Liver (tissue), 10 donors: ENCODE measurements at places on chromosomes 5 and 9.

- DNase-seq, result no peak
- no peak overlapping the region for H3K27ac ChIP-seq
- H3K4me3 ChIP-seq, result no peak overlapping the region
- H3K27me3 ChIP-seq, result no peaks in the 10 kb centered on the region
- no peaks in the 10 kb centered on the region for H3K4me1 ChIP-seq
- H3K36me3 ChIP-seq, result no peaks in the 10 kb centered on the region
These were observed 10.1 kb upstream of the LRRC14B start for GRCh38 chr5:181160-181559.

GRCh38 chr5:179895861-179896260 lies 11.8 kb downstream of the TBC1D9B start:
- no peak overlapping the region for H3K4me3 ChIP-seq
- DNase-seq, result no peak
- H3K4me1 ChIP-seq, result no peaks in the 10 kb centered on the region

GRCh38 chr9:36282275-36282674 lies 24.0 kb upstream of the GNE start:
- no peak overlapping the region for H3K27ac ChIP-seq
- H3K4me3 ChIP-seq, result no peak overlapping the region
- no peak for DNase-seq
- no peaks in the 10 kb centered on the region for H3K36me3 ChIP-seq
- H3K4me1 ChIP-seq, result no peaks in the 10 kb centered on the region

DNA sequence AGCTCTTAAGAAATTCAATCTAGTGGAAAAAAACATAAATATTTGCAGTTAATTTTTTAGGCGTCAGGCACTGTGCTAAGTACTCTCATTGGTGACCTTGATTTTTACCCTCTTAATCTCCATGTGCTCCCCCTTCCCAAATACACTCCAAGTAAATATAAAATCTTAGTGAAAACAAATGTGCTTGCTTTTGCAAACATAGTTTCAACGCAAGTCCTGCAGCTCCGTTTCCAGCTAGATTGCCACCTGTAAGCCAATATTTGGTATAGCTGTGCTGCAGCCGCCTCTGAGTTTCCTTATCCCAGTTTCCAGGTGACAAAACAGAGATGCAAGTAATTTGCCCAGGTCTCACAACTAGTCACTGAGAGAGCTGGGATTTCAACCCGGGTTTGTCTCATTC lies 1.9 kb upstream of the MTMR12 start:
- no peaks in the 10 kb centered on the region for H3K36me3 ChIP-seq
- peaks cover 18% of the 10 kb centered on the region for H3K4me1 ChIP-seq

DNA sequence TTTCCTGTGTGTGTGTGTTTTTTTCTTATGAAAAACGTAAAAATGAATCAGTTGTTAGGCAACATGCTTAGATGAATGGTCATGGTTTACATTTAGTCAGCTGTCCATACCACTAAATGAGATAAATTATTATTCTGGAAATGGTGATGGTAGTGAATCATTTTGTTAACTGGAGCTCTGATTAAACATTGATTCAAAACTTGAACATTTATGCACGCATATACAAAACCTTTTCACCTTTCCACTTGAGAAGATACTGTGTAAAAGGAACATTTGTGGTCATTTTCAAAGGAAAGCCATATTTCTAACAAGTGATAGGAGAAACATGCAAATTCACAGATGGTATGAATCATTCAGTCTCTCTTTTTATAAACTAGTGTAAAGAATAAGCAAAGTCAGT lies 162.0 kb downstream of the SLC25A46 start:
- no peak overlapping the region for H3K4me3 ChIP-seq
- H3K36me3 ChIP-seq, result no peaks in the 10 kb centered on the region

- no peak overlapping the region for H3K27ac ChIP-seq
- no peaks in the 10 kb centered on the region for H3K27me3 ChIP-seq
- H3K4me3 ChIP-seq, result no peak overlapping the region
- H3K36me3 ChIP-seq, result no peaks in the 10 kb centered on the region
These were observed 2.4 kb downstream of the MAP1B start for GRCh38 chr5:72109625-72110024.

GRCh38 chr5:180810959-180811622 lies 8.5 kb upstream of the MGAT1 start:
- H3K36me3 ChIP-seq, result no peaks in the 10 kb centered on the region
- H3K4me1 ChIP-seq, result peaks cover 32% of the 10 kb centered on the region
- no peaks in the 10 kb centered on the region for H3K27me3 ChIP-seq
- H3K27ac ChIP-seq, result peak overlapping the region; percentile 93
- H3K4me3 ChIP-seq, result peak overlapping the region; percentile 57

DNA sequence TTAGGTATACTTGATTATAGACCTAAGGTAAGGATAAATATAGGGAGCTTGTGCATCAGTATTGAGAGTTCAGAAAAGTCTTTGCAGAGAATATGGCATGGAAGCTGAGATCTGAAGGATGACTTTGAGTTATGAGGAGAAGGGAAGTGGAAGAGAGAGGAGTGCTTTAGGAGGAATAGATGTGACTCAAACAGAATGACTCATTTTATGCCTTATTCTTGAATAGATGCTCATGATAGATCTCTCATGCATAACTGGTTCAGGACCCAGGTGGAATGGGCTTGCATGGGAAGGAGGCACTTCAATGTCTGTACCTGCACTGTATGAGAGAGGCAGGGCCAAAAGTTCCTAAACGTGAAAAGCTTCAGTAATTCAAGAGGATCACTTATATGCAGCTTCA lies 103.3 kb downstream of the CWC27 start:
- no peak for DNase-seq
- H3K27me3 ChIP-seq, result no peaks in the 10 kb centered on the region
- H3K36me3 ChIP-seq, result no peaks in the 10 kb centered on the region
- H3K4me3 ChIP-seq, result no peak overlapping the region

- H3K36me3 ChIP-seq, result no peaks in the 10 kb centered on the region
- H3K27me3 ChIP-seq, result no peaks in the 10 kb centered on the region
- no peak overlapping the region for H3K4me3 ChIP-seq
- no peaks in the 10 kb centered on the region for H3K4me1 ChIP-seq
- DNase-seq, result no peak
These were observed 307.1 kb downstream of the PRR16 start for GRCh38 chr5:120771202-120771601.

DNA sequence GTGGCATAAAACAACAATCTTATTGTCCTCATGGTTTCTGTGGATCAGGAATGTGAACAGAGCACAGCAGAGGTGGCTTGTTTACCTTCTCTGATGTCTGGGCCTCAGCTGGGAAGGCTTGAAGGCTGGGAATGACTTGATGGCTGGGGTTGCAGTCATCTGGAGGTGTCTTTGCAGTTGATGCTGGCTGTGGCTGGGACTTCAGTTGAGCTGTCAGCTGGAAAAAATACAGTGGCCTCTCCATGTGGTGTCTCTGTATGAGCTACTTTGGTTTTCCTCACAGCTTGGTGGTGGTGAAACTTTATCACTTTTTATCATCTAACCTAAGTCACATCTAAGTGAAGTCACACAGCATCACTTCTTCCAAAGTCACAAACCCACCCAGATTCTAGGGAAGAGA lies 24.7 kb upstream of the STX17 start:
- H3K27ac ChIP-seq, result no peak overlapping the region
- H3K27me3 ChIP-seq, result no peaks in the 10 kb centered on the region
- no peak overlapping the region for H3K4me3 ChIP-seq

DNA sequence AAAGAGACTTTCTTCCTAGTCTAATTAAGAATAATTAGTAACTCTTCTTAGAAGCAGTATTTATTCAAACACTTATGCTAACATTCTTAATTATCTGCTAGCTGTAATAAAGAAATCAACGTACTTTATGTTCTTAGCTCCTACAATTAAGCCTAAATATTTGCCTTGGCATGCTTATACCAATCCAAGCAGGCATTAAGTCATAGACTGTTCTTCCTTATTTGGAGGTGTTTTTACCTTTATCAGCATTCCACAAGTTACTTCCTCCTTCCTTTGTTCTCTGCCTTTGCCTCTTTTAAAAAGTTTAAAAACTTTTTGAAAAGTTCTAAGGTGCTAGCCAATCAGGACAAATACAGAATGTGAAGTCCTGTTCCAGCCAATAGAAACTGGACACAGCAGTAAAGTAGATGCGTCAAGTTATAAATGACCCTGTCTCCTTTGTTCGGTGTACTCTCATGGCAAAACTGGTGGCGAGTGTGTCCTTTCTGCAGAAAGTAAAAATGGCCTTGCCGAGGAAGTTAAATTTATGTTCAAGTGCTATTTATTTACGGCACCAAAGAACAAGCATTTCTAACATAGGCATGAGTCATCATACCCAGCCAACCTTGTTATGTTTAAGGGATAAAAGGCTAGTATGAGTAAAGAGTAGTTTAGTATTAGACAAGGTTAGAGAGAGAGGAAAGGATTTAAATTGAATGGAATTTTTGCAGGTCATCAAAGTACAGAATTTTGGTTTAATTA lies 58.6 kb downstream of the GPBP1 start:
- H3K27ac ChIP-seq, result no peak overlapping the region
- H3K4me1 ChIP-seq, result no peaks in the 10 kb centered on the region
- DNase-seq, result no peak
- H3K36me3 ChIP-seq, result peaks cover 22% of the 10 kb centered on the region
- H3K4me3 ChIP-seq, result no peak overlapping the region

- no peaks in the 10 kb centered on the region for H3K36me3 ChIP-seq
- peak overlapping the region; percentile 64 for H3K27ac ChIP-seq
- no peaks in the 10 kb centered on the region for H3K27me3 ChIP-seq
- H3K4me1 ChIP-seq, result peaks cover 2% of the 10 kb centered on the region
- no peak for DNase-seq
- no peak overlapping the region for H3K4me3 ChIP-seq
These were observed 71.9 kb upstream of the RANBP3L start for GRCh38 chr5:36373527-36374086.

GRCh38 chr5:31556461-31556860 lies 24.4 kb downstream of the C5orf22 start:
- H3K27ac ChIP-seq, result no peak overlapping the region
- no peaks in the 10 kb centered on the region for H3K4me1 ChIP-seq
- H3K4me3 ChIP-seq, result no peak overlapping the region
